ENCODE measurements at places on chromosomes 2 and 18.

DNA sequence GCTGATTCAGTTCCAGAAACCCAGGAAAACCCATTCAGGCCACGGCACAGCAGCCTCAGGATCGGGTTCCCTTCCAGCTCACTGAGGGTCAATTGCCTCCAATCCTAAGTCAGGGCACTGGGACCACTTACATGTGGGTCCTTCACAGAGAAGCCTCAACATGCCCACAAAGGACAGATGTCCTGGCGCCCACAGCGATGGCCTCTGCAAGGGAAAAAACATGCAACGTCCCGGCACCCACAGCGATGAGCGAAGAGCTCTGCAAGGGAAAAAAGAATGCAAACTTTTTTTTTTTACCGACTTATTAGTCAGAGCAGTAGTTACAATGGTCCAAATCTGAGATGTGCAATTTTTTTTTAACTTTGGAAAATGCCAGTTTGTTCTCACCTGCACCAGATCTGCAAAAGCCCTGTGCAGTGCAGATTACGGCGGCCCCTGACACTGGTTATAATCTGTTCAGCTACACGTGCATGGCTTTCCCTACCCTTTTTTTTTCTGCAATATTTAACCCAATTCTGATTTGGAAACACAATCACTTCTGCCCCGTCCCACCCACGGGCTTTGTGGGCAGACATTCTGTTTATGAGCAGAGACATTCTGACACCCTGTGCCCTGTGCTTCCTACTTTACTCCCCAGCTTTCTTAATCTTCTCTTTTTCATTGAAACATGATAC, 159.3 kb upstream of the SALL3 start:
- DNase-seq = no peak

DNA sequence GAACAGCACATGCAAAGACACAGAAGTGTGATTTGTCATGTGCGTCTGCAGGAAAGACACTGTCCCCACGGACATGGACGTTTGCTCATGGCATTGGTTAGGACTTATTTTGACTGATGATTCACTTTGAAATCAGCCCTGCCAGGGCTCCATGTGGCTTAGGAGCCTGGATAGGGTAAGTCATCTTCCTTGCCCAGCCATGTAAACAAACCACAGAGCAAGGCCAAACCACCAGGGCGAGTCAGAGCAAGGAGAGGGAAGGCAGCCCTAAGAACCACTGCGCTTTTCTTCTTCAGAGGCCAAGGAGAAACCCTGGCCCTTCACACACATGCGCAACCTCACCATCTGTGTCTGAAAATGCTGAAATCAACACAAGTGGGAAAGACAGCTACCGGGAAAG, 88.8 kb downstream of the GFPT1 start:
- DNase-seq = no peak

- no peak for DNase-seq
These were observed 130.1 kb downstream of the MAP2 start for GRCh38 chr2:209553913-209554312.

DNA sequence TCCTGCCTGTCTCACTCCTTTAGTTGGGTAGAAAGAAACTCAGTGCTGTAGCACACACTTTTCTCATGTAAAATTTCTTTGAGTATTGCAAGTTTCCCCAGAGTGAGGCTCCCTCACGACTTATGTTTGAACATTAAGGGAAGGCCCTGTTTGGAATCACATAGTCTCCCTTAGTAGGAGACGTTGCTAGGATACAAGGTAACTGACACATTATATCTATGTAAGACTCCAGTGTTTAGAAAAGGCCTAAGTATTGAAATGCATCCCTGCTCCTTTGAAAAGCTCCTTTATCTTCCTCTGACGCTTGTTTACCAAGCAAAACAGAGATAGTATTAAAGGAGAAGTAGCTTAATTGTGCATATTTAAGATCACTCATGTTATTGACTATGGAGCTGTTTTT, 248.2 kb downstream of the PHLPP1 start:
- DNase-seq = no peak

- DNase-seq = no peak
These were observed 66.3 kb upstream of the NABP1 start for GRCh38 chr2:191611614-191612013.

- DNase-seq = no peak
These were observed 44.6 kb downstream of the INHBB start for GRCh38 chr2:120390381-120391055.

DNA sequence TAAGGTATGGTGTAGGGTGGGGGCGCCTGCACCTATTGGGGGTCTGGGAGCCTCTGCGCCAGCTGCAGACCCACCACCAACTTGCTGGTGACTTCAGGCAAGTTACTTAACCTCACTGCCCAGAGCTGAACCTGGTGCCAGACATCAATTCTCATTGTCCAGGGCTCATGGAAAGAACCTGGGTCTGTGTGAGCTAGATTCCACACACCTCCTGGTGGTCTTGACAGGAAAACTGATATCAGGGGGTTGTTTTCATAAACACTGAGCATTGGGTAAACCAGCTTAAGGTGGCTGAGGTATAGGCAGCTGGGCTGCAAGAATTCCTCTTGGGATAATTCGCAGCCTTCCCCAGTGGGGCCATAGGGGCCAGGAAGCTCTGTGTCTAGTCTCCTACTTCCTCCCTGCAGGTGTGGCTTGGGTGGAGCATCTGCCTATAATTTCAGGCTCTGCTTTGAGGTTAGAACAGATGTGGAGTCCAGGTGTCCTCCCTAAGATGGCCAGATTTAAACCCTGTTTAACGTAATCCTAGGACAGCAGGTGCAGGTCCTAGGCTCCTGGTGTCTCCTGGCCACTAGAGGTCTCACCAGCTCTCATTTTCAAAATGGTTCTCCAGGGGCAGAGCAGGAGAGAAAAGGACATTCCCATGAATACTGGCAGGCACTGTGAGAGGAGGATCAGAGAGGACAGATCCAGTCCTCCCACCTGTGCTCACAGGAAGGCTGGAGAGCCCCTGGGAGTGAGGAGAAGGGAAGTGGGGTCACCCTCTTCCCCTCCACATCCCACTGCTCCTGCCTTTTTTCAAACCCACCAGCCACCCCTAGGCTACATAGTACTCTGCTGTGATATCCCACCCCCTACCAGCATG, 100.4 kb upstream of the SMAD2 start:
- DNase-seq = no peak

DNA sequence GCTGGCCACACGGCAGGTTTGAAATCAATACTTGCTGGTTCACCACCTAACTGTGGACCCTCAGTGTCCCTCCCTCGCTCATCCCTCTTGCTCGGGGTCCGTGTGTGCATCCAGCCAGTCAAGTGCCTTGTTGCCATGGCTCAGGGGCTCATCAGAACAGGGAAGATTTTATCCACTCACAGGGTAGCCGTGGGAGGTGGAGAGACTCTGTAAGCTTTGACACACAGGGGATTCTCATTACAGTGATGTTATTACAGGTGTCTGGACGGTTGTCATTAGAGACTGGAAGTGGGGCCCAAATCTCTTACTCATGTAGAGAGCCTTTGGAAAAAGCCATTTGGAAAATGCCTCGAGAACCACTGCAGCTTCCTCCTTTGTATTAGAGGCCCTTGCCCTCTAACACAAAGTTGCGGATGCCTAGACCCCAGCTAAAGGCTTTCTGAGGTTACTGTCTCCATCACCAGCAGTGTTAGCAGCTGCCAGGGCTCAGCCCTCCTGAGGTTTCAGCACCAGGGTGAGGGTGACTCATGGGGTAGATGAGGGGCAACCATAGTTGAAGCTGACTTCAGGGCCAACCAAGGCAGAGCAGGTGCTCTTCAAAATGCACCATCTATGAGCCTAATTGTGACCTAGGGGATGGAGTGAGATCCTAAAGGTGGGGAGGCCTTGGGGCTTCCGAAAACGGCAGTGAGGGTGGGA, 195.6 kb downstream of the CLIP4 start:
- DNase-seq = no peak

GRCh38 chr2:101337877-101338276, 29.4 kb upstream of the RNF149 start:
- no peak for DNase-seq

DNA sequence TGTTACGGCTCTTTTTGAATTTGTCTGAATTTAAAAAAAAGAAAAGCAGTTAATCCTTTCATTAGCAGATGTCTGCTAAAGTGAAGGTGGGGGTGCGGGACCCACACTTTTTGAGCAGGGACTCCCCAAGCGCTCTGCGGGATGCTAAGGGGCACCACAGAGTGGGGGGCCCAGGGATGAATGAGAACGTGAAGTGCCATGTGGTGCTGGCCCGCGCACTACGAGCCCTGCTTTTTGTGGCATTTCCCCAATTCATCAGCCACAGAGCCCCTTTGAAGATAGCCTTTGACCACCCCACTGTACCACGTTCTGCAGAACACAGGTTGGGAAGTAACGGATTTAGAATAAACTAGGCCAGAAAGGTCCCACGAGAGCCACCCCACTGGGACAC, 28.6 kb downstream of the HS1BP3 start:
- no peak for DNase-seq

DNA sequence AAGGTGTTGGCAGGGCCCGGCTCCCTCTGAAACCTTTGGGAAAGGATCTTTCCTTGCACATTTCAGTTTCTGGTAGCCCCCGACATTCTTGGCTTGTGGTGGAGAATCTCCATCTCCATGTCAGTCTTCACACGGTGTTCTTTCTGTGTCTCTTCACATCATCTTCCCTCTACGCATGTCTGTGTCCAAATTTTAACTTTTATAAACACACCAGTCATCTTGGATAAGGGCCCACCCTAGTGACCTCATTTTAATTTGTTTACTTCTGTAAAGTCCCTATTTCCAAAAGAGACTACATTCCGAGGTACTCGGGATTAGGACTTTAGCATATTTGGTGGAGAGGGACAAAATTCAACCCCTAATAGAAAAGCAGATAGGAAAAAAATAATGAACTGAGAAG, 138.4 kb downstream of the GALNT3 start:
- no peak for DNase-seq

- no peak for DNase-seq
These were observed 124.1 kb downstream of the EN1 start for GRCh38 chr2:118723394-118723793.

DNA sequence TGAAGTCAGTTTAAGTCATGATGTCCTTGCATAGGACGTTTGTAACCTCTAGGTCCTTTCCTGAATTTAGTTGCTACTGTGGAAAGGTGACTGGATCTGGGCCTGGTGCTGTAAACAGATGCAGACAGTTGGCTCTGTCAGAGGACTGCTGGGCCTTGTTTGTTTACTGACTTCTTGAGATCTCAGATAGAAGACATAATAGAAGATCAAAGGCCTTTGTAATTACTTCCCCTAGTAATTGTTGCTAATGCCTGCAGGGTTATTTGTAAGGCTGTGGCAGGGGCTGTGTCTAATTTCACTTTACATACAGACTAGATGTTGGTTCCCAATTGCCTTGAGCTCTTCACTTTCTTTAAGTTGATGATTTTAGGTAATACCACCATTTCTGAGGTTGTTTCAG, 42.5 kb downstream of the LYPD6B start:
- no peak for DNase-seq

GRCh38 chr2:225994748-225995405, 595.4 kb downstream of the NYAP2 start:
- DNase-seq = no peak

- no peak for DNase-seq
These were observed 97.2 kb downstream of the RTN4 start for GRCh38 chr2:54952978-54953456.

- DNase-seq = no peak
These were observed 158.4 kb downstream of the LNPK start for GRCh38 chr2:175843625-175844024.

Measured in NCI-H2081 treated with DMSO at 0.1 percent for 48 hours (cell line).